ENCODE measurements at places on chromosomes 12 and 14.

DNA sequence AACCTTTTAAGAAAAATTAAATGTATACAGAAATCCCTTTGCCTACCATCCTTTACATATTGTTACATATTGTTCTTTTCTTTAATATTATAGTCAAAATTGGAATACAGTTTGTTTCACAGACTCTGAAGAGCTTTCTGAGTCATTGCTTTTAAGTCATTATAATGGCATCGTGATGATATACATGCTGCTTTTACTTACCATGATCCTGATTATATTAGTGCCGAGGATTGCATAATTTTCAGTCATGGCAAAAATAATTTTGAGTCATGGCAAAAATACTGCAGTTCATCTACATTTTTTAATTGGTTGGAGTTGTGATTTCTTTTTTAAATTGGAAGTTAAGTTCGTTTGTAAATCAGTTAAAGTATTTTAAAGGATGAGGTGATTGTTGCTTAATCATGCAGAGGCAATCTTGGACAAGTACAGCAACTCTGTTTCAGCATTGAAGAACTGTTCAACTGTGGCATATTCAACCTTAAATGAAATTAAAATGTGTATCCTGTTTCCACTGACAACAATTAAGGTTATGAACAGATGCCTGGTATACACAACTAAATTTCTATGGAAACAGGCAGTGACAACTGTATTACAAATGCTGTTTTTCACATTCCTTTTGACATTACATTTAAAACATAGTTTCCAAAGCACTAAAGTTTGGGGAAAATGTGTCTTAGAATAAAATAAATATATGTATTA lies 142.3 kb downstream of the PCNX1 start:
- DNase-seq = peak; percentile 72

- peak; percentile 16 for DNase-seq
These were observed 21.1 kb downstream of the SETD3 start for GRCh38 chr14:99459481-99460100.

- no peak for DNase-seq
These were observed 147.4 kb downstream of the EFCAB11 start for GRCh38 chr14:89807151-89807550.

DNA sequence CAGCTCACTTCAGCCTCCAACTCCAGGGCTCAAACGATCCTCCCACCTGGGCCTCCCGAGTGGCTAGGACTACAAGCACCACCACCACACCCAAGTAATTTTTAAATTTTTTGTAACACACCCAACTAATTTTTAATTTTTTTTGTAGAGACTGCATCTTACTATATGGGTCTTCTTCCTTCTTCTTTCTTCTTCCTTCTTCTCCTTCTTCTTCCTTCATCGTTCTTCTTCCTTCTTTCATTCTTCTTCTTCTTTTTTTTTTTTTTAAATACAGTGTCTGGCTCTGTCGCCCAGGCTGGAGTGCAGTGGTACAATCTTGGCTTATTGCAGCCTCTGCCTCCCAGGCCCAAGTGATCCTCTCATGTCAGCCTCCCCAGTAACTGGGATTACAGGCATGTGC lies 965 bp upstream of the CREBL2 start:
- no peak for DNase-seq

- no peak for DNase-seq
These were observed 5.4 kb downstream of the SDR39U1 start for GRCh38 chr14:24437020-24437735.

- peak; percentile 82 for DNase-seq
These were observed 31.1 kb downstream of the APPL2 start for GRCh38 chr12:105204916-105205315.

DNA sequence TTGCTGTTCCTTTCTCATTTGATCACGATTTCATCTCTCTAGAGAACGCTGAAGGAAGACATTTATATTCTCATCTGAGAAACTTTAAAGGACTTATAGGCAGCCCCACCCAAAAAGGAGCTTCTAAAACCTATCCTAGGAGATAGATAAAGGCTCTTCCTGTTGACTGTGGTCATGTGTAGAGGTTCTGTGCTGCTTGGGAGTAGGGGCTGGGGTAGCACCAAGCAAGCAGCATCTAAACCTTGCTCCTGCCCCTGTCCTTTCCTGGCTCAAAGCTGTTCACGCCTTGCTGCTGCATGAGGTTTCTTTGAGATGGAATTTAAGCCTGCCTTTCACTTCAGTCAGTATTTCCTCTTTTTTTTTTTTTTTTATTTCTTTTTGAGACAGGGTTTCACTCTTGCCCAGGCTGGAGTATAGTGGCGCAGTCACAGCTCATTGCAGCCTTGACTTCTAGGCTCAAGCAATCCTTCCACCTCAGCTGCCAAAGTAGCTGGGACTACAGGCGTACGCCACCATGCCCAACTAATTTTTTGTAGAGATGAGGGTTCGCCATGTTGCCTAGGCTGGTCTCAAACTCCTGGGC lies 41.4 kb downstream of the RAB35 start:
- no peak for DNase-seq

- DNase-seq = peak; percentile 97
These were observed 389.4 kb downstream of the ZFP36L1 start for GRCh38 chr14:68403191-68404145.

DNA sequence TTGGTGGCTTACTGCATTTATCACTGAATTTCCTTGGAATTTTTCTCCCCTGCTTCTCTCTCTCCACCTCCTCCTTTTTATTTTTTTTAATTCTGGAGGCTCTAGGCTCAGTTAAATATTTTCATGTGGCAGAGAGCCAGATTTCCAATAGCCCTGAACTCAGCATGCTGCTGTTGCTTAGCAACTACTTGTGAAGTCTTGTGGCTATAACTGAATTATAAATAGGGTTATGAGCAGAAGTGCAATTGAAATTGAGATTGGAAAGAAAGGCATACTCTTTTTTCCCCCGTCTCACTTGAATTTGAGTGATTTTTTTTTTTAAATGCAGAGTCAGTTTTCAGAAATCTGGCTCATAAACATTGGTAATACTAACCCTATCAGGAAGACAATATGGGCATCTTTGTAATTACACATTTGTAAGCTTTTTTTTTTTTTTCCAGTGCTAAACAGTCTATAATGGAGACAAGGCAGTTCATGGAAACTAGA lies 38.3 kb downstream of the ATF7IP start:
- peak; percentile 75 for DNase-seq

DNA sequence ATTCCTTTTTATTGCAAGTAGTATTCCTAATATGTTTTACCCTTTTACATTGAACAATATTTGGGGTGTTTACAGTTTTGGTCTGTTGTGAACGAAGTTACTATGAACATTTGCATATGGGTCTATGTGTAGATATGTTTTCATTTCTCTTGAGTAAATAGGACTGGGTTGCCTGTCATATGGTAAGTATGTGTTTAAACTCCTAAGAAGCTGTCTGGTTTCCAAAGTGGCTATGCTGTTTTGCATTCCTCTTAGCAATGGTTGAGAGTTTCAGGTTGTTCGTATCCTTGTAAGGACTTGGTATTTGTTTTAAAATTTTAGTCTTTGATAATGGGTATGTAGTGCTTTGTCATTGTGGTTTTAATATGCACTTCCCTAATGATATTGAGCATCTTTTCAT lies 6.3 kb downstream of the METAP2 start:
- DNase-seq = peak; percentile 28

DNA sequence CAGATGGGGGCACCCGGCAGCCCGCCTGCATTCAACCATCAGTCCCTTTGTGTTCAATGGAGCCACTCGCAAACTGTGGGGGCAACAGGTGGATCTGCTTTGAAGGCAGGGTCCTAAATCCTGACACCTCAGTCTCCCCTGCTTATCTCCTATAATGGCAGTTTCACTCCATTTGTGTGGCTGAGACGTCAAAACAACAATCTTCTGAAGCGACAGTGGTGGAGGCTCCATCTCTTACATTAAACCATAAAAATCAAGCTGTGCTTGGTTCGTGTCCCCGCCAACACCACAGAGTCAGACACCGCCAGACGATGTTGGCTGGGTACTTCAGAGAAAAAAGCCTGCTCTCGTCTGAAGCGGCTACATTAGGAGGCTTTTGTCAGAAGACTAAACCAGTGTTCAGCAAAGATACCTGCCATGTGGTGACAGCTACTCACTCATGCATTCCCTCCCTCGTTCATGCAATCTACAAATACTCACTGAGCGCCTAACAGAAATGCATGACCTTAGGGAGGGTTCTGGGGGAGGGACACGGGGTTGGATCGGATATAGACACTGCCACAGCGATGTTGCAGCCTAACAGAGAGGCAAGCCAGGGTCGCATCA lies 253.9 kb downstream of the FOXN3 start:
- DNase-seq = no peak

- no peak for DNase-seq
These were observed 82.6 kb downstream of the EML1 start for GRCh38 chr14:99875836-99876235.

Measured in amniotic epithelial cell (primary cell).